ENCODE measurements at places on chromosomes 13 and 19.

DNA sequence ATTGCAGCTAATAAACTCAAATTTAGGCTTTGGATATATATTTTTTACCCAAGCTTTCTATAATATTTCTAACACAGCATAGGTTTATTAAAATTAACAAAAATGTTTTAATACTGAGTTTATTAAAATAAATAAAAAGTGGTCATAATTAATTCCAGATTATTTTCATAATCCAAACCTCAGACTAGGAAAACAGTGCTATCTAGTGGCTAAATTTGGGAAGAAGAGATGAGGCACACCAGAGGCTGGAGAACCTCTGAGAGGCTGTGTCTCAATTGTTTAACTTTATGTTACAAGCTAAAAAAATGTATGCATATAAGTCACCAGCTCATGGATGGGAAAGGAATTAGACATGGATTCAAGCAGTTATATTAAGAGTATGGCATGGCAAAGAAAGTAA lies 392.5 kb downstream of the DIAPH3 start:
- peak; percentile 45 for DNase-seq

DNA sequence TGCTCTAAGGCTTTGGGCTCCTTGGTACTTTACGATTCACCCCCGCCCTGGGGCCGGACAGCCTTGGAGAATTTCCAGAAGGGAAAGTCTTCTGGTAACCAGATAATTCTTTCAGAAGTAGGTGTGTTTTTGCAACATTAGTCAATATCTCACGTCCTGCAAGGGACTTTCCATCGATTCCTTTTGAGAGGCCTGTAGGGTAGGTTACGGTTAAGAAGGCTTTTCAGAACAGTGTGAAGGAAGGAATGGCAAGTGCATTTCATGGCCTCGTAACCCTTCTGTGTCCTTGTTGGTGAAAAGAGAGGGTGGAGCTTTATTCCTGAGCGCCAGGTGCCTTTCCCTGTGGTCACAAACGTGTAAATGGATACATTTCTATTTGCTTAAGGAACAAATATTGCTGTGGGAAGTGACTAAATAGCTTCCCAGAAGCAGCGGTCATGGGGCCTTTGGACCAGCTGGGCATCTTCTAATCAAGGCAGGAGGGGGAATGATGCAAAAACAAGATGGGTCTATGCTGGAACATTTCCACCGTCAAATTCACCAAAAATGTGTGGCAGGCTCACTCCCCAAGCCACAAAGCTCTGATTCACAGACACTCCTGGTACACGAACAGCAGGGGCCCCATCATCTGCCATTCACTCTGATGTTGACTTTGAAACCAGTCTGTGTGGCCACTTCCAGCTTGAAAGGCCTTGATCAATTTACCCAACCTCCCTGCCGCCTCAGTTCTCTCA lies 99.2 kb downstream of the ANKRD10 start:
- no peak for DNase-seq

DNA sequence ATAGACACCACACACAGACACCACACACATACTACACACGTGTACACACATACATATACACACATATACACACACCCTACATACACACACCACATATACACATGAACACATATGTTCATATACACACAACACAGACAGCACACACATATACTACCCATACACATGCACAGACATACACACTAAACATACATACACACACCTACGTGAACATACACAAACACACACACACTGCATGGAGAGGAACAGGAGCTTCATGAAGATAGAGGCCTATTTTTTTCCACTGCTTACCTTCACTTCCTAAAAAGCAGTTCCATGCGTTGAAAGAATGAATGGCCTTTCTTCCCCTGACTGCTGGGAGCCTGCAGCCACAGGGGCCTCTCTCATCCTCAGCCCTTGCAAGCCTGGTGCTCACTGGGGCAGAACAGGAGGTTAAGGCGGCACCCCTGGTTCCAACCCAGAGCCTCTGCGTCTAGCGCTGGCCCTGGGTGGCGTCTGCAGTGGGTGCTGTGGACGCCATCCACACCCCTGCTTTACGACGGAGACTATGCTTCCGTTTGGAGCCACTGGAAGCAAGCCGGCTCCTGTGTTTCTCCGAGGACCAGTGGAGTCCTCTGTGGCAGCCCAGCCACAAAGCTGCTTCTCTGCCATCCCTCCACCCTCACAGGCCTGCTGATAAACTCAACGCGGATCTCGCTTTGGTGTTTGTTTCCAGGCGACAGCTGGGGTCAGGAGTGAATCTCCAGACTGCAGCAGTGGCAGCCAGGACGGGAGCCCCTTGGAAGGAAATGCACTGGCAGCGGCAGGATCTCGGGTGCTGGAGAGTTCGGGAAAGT lies 1.9 kb upstream of the RASA3 start:
- DNase-seq, result no peak

DNA sequence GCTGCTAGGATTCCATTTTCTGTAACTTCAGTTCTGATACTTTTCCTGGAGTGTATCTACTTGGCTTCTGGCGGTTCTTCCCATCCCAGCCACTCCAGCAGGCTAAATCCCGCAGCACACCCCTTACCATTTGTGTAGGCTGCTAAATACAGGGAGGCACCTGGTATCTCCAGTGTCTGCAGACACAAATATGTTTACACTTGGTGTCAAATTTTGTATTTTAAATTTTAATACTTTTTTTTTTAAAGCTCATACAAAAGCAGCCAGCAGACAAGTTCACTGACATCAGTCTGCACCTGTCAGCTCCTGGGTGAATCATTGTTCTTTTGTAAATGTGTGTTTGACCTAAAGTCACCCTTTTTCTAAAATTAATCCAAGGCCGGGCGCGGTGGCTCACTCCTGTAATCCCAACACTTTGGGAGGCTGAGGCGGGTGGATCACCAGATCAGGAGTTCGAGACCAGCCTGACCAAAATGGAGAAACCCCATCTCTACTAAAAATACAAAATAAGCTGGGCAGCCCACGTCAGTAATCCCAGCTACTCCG lies 3.4 kb upstream of the ZSCAN4 start:
- no peak for DNase-seq

DNA sequence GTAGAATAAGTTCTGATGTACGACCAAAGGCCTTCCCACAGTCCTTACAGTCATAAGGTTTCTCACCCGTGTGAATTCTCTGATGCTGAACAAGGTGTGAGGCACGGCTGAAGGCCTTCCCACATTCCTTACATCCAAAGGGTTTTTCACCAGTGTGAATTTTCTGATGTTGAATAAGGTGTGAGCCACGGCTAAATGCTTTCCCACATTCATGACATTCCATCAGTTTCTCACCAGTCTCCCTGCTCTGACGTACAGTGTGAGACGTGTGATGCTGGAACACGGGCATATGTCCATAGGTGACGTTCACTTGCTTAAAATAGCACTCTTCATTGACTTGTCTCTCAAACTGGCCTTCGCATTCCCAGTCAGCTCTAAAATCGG lies 31.0 kb upstream of the COX7A1 start:
- no peak for DNase-seq

- peak; percentile 45 for DNase-seq
Measured at GRCh38 chr13:43389573-43389972, 366.2 kb downstream of the DNAJC15 start.

DNA sequence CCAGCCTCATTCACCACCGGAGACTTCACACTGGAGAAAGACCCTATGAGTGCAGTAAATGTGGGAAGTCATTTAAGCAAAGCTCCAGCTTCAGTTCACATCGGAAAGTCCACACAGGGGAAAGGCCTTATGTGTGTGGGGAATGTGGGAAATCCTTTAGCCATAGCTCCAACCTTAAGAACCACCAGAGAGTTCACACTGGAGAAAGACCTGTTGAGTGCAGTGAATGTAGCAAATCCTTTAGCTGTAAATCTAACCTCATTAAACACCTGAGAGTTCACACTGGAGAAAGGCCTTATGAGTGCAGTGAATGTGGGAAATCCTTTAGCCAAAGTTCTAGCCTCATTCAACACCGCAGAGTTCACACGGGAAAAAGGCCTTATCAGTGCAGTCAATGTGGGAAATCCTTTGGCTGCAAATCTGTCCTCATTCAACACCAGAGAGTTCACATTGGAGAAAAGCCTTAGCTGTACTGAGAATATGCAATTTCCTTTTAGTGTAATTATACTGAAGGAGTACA lies 8.8 kb downstream of the ZNF211 start:
- DNase-seq, result no peak

DNA sequence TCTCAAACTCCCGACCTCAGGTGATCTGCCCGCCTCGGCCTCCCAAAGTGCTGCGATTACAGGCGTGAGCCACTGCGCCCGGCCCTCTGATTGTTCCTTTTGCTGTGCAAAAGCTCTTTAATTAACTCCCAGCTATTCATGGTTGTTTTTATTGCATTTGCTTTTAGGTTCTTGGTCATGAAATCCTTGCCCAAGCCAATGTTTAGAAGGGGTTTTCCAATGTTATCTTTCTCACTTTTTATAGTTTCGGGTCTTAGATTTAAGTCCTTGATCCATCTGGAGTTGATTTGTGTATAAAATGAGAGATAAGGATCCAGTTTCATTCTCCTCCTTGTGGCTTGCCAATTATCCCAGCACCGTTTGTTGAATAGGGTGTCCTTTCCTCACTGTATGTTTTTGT lies 19.2 kb upstream of the GRTP1 start:
- no peak for DNase-seq

DNA sequence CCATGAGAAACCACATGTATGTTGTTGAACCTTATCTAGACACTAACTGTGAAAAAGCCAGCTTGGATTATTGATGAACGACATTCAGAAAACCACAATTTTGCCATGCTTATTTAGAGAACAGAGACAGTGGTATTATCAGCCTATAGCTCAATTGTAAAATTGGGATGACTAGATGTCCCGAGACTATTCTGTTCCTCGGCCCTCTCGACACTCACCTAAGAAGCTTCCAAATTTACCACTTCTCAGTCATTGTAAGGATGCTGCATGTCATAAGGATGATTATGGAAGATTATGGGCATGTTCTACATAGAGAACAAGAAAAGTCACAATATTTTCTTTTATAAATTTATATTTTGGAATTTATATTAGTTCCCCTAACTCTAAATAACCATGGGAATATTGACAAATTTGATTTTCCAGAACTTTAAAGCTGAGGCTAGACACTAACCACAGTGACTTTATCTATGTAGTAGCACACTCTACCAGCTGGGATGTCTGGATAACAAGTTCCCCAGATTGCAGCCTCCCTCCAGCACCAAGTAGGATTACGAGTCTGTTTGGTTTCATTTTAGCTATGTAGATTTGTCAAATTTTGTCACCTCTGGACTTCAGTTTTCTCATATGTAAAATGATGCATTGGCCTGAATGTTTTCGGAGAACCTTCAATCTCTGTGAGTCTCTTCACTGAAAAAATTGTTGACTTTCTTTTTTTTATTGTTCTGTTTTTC lies 513.6 kb downstream of the IRS2 start:
- no peak for DNase-seq

GRCh38 chr13:91238036-91238435 lies 109.5 kb upstream of the MIR17HG start:
- no peak for DNase-seq

GRCh38 chr13:109415057-109415456 lies 371.3 kb downstream of the IRS2 start:
- DNase-seq, result peak; percentile 16

DNA sequence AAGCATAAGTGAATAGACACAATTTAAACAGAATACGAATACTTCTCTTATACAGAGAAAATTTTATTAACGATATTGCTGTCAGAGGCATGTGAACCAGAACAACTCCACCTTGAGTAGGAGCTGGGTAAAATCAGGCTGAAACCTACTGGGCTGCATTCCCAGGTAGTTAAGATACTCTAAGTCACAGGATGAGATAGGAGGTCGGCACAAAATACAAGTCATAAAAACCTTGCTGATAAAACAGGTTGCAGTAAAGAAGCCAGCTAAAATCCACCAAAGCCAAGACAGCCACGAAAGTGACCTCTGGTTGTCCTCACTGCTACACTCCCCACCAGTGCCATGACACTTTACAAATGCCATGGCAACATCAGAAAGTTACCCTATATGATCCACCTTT lies 49.2 kb upstream of the TRPC4 start:
- DNase-seq, result no peak

GRCh38 chr19:32924200-32924599 lies 47.6 kb downstream of the CEP89 start:
- DNase-seq, result peak; percentile 1

- DNase-seq, result no peak
Measured at GRCh38 chr13:112767506-112768471, 78.0 kb downstream of the ATP11A start.

DNA sequence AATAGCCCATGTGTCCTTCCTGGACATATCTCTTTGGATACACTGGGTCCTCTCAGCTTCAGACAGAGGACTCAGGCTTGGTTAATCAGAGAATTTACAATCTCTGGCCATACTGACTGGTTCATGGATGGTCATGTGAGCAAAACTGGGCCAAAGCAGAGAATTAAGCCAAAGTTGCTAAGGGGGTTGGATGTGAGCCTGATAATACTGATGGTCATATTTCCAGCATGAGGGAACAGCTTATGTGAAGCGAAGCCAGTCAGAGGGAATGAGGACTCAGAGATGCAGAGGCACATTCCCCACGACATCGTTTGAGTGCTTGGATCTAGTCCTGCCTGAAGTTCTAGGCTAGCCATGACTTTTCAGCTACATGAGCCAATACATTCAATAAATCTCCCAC lies 22.0 kb upstream of the LRRC4B start:
- DNase-seq, result no peak

DNA sequence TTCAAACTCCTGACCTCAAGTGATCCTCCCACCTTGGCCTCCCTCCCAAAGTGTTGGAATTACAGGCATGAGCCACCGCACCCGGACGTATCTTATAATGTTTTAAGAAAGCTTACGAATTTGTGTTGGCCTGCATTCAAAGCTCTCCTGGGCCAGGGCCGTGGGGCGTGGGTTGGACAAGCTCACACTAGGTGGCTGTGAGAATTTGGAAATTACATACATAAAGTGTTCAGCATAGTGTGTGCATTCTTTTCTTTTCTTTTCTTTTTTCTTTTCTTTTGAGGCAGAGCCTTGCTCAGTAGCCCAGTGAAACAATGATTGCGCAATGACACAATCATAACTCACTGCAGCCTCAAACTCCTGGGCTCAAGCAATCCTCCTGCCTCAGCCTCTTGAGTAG lies 2.6 kb downstream of the ZSWIM4 start:
- DNase-seq, result peak; percentile 69

DNA sequence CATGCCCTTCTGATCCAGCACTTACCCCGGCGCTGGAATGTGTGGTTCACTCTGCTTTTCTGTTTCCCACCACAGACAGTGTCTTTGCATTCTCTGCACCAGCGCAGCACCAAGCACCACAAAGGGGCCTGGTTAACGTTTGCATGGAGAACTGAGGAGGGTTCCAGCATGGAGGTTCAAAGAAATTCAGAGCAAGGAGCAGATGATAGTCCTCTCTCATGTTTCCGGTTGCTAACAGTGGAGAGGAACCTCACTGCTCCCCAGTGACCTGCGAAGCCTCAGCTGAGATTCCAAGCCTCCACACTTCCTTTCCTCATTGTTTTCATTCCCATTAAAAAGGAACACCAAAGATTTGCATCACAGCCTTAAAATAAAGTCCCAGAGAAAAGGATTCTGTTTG lies 99.7 kb downstream of the STARD13 start:
- no peak for DNase-seq

- DNase-seq, result peak; percentile 18
Measured at GRCh38 chr13:93674337-93674755, 447.7 kb downstream of the GPC6 start.

GRCh38 chr13:69474011-69474685 lies 633.5 kb upstream of the ATXN8OS start:
- no peak for DNase-seq
